ENCODE measurements at places on chromosomes 2 and 18.
A peak's percentile ranks its signal among the peaks of the same experiment; 100 is the strongest.

DNA sequence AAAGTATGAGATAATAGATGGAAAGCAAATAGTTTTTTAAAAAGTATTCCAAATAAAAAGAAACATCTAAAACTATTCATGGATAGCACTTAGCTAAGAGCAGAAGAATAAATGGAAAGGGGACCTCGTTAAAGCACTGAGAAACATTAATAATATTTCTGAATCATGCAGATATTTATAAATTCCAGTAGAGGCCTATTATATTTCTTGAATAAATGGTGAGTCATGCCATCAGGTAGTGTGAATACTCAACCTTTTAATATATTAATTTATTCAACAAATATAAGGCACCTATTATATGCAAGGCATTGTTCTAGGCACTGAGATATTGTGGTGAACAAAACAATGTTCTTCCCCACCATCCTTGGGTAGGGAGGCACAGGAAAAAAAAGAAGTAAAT lies 53.8 kb downstream of the ICA1L start:
- no peak for DNase-seq

- DNase-seq = peak; percentile 25
Measured at GRCh38 chr2:238936162-238937052, 88.5 kb downstream of the TWIST2 start.

DNA sequence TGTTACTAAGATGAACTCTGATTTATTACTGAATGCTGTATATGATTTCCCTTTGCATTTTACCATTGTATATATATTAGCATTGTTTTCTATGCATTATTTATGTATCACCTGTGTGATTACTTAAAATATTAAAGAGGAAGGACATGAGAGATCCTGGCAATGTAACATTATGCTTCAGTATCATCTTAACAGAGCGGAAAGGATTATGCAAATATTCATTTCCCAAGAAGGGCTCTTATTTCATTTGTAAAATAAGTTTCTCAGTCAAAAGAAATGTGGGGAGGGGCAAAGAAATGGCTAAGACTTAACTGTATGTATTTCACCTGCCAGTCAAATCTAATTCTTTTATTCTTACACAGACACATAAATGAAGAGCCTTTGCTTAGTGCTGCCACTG lies 654.2 kb upstream of the PKDCC start:
- DNase-seq = no peak

DNA sequence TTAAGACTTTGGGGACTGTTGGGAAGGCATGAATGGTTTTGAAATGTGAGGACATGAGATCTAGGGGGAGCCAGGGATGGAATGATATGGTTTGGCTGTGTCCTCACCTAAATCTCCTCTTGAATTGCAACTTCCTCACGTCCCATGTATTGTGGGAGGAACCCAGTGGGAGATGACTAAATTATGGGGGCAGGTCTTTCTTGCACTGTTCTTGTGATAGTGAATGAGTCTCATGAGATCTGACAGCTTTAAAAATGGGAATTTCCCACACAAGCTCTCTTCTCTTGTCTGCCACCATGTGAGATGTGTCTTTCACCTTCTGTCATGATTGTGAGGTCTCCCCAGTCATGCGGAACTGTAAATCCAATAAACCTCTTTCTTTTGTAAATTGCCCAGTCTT lies 11.5 kb upstream of the MBP start:
- no peak for DNase-seq

GRCh38 chr2:130966149-130966774 lies 127.0 kb downstream of the FAM168B start:
- no peak for DNase-seq

DNA sequence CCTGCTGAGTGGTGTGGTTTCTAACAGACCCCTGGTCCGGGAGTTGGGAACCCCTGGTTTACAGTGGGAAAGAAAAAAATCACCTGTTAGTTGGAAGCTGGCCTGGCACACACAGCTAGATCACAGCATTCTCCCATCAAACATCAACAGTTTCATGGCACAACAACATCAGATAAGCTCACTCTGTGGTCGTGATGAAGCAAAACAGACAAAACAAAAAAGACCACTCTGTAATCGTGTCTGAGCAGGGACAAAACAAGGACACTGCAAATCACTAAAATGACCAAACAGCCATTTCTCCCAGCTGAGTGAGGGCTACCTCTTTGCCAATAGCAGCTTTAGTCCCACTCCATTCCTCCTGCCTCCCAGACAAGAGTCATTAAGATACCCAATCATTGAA lies 9.0 kb upstream of the IMPACT start:
- no peak for DNase-seq

DNA sequence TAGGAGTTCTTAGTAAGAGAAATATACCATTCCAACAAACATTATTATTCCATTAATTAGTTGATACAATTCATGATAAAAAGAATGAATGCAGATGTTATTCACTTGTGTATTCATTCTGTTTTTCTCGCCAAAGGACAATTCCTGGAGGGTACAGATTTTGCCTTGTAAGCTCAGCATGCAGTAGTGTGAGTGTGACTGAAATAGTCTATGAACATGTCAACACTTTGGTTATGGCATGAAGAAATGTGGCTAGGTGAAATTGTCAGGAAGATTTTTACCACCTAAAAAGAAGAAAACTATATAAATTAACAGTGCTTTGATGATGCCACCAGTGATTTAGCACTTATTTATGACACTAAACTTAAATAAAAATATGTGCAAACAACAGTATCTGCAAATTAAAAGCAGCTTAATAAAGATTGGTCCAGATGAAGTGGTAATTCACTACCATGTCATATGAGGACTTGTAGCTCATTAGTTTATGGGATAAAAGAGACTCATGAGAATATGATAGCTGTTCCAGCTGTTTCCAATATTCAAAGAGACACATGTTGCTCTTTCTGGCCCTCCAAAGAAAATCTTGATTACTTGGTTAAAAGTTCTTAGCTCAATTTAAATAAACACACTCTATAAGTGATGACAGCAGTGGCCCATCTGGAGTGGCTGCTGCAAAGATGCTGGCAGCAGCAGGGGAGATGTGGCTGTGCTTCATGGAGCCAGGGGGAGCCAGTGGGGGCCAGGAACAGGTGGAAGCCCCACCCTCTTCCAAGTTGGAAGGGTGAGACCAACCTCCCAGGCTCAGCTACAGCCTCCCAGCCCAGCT lies 165.0 kb downstream of the CDH19 start:
- no peak for DNase-seq

GRCh38 chr2:12094134-12094533 lies 347.7 kb downstream of the LPIN1 start:
- no peak for DNase-seq

GRCh38 chr18:63961435-63961980 lies 8.4 kb upstream of the SERPINB8 start:
- no peak for DNase-seq

- DNase-seq = no peak
Measured at GRCh38 chr2:84375020-84375419, 84.1 kb downstream of the SUCLG1 start.

GRCh38 chr18:32042337-32042736 lies 23.7 kb downstream of the RNF125 start:
- no peak for DNase-seq

DNA sequence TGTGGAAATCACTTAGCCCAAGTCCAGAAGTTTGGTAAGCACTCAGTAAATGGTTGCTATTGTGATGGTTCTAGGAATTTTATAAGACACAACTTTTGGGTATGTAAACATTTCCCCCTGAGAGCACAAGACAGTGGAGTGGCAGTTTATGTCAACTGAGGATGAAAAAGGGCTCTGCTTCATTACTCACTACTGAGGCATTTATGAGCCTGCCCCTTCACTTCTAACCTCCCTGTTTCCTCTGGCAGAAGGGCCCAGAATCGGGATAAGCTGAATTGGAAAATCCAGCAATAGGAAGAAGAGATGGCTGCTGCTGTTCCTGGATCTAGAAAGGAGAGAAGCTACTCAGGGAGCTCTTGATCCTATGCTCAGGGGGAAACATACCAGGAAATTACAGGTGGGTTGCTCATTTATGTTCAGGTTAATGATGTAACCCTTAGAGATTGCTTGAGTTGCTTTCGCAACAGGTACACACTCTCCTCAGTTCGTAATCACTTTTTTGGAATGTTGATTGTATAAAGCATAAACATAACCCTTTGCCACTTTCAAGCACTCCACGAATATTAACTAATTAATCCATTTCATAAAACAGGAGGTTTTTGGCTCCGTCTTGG lies 46.3 kb downstream of the ADCYAP1 start:
- no peak for DNase-seq

GRCh38 chr2:161061786-161062185 lies 98.4 kb upstream of the TANK start:
- no peak for DNase-seq

- DNase-seq = no peak
Measured at GRCh38 chr18:78974115-78974761, 5.4 kb upstream of the SALL3 start.

- peak; percentile 42 for DNase-seq
Measured at GRCh38 chr2:96528006-96528699, 8.4 kb upstream of the ARID5A start.

DNA sequence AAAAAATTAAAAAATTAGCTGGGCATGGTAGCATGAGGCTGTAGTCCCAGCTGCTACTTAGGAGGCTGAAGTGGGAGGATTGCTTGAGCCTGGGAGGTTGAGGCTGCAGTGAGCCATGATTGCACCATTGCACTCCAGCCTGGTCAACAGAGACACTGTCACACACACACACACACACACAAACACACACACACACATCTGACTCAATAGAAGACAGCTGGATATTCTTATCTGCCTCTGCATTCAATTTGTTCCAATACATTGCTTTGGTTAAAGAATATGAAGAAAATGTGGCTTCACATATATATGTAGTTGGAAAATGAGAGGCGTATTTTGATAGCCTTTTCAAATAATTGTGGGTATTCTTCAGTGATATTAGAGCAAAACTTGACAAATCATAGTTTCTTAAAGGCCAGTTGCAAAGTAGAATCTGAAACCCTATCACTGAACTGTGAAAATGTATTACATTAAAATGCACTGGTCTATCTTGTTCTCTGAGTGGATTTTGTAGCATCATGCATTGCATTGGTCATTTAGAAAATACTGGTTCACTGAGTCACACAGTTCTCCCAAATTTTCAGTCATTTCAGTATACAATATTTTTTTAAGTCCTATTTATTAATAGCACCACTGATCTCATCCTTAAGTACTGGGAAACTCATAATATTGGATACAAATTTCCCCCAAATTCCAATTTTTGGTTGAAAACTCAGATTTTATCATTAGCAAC lies 140.9 kb downstream of the MCFD2 start:
- no peak for DNase-seq

DNA sequence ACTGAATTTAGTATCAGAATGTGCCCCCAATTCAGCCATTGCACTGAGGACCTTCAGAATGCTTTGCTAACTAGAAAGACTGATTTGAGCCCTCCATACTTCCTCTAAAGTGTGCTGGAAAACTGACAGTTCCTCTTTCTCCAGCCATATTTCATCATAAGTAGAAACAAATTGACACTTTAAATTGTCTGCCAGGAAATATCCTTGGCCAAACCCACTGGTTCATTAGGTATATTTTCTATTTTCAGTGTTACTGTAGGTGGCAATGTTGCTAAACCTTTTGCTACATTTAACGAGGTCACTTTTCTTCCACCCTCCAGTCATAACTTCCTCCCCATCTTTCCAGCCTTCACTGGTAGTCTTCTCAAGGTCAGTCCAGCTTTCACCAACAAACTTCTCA lies 21.5 kb downstream of the SP5 start:
- DNase-seq = no peak

DNA sequence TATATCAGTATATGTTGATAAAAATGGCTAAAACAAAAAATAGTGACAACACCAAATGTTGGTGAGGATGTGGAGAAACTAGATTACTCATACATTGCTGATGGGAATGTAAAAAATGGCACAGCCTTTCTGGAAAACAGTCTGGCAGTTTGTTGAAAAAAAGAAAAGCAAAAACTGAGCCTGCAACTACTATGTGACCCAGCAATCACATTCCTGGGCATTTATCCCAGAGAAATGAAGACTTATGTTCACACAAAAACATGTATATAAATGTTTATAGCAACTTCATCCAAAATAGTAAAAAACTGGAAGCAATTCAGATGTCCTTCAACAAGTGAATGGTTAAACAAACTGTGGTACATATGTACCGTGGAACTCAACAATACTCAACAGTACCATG lies 7.5 kb upstream of the KDSR start:
- DNase-seq = no peak

- DNase-seq = no peak
Measured at GRCh38 chr2:2491964-2492363, 160.9 kb upstream of the MYT1L start.

DNA sequence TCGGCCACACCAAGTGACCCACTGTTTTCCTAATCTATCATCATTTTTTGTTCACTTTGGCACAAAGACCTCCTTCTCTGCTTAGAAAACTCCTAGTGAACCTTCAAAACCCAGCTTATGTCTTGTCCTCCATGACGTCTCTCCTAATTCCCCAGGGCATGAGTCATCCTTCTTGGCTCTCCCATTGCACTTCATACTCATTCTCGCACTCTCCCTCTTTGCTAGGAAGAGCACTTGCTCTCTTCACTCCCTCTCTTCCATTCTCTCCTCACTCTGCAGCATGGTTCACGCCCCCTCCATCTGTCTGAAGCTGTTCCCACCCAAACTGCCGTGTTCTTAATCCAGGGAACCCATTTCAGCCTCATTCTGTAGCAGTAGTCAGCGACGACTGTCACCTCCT lies 103.9 kb downstream of the MRO start:
- DNase-seq = no peak

DNA sequence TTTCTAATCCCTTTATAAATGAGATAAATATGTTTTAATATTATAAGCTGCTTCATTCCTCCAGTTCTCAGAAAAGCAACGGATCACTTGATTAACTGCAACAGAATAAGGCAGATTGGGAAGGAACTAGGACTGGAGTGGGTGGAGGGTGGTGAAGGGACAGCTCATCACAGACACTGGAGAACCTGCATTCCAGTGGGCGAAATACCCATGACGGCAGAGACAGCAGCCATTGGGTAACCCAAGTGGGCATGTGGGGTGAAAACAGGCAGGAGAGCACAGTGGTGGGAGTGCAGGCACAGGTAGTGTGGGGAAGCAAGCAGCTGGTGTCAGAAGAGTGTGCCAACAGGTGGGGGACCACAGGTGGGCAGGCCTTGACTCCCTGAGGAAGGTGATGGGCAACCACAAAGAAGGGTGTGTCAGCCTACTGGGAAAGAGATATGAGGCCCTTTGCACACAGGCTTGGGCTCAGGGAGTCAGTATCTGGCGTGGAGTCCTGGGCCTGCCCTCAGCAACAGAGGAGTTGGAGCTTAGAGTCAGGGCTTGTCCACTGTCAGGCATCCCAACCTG lies 27.2 kb downstream of the DPYSL5 start:
- DNase-seq = no peak

GRCh38 chr2:232327105-232328031 lies 51.2 kb upstream of the ALPP start:
- DNase-seq = peak; percentile 81

- no peak for DNase-seq
Measured at GRCh38 chr2:19021721-19022120, 336.7 kb downstream of the OSR1 start.

GRCh38 chr2:36366491-36367120 lies 11.0 kb downstream of the CRIM1 start:
- DNase-seq = no peak

- DNase-seq = no peak
Measured at GRCh38 chr2:207285473-207285815, 119.7 kb upstream of the KLF7 start.

- no peak for DNase-seq
Measured at GRCh38 chr2:5978131-5978751, 286.1 kb downstream of the SOX11 start.

- no peak for DNase-seq
Measured at GRCh38 chr2:51628917-51629316, 597.0 kb upstream of the NRXN1 start.

GRCh38 chr18:56085551-56085950 lies 497.6 kb upstream of the TCF4 start:
- DNase-seq = no peak

- DNase-seq = no peak
Measured at GRCh38 chr2:24509425-24509824, 18.4 kb downstream of the NCOA1 start.
